ENCODE measurements at places on chromosomes 12 and 14. TPM values are rescaled to one million over a fixed set of nuclear protein-coding genes. Genes with fewer than 3 reads are reported as not detected.

GRCh38 chr14:23365732-23366425 lies 907 bp upstream of the EFS start:
- peak; percentile 67 for DNase-seq

- no peak for DNase-seq
Measured at GRCh38 chr14:24798911-24799462, 165.0 kb upstream of the GZMB start.

- DNase-seq: no peak
Measured at GRCh38 chr12:54020591-54021405, 7.4 kb upstream of the HOXC6 start.

DNA sequence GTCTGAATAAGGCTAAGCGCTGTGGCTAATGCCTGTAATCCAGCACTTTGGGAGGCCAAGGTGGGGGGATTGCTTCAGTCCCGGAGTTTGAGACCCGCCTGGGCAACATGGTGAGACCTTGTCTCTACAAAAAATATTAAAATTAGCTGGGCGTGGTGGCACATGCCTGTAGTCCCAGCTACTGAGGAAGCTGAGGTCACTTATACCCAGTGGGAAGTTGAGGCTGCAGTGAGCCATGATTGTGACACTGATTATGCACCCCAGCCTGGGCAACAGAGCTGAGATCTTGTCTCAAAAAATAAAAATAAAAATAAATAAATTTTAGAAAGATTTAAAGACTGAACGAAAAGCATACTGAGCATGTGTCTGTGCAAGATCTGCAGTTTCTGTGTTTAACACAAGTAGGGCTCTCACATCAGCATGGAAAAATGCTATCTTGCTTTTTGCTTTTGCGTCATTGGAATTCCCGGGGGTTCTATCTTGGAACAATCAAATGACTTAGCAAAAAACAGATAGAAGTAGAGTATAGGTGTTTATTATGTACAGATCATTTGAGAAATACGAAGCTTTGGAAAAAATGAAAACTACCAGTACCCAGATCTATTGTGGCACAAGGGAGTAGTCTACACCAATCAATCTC lies 161.9 kb downstream of the CAPZA3 start:
- DNase-seq: no peak

DNA sequence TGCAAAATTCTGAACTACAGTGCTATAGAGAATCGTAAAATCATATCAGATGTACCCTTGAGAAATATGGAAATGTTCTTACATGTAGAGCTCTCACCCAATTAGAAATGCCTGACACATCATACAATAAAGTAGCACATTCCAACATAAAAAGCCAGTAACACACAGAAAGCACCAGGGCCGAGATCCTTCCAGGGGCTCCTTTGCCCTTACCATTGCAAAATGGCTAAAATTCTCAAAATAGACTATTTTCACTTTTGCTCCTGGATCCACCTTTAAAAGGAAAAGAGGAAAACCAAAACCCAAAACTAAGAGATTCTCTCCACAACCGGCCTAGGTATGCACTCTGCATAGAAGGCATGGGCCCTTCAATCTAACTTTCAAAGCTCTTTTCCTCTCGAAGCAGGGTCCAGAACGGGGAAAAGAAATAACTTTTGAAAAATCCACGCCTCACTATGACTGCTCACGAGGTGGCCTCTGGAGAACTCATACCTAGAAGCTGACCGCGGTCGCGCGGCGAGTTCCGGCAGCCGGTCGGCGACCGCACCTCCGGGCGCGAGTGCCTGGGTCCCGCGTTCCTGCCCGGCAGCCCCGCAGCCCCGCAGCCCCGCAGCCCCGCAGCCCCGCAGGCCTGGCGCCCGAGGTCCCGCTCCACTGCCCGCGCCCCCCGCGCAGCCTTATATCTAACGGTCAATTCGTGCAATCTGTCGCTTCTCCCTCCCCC lies 2.7 kb downstream of the OTX2 start:
- DNase-seq: no peak

GRCh38 chr14:55762595-55763232 lies 182.7 kb downstream of the KTN1 start:
- DNase-seq: no peak

- no peak for DNase-seq
Measured at GRCh38 chr12:11780521-11781101, 131.1 kb downstream of the ETV6 start.

DNA sequence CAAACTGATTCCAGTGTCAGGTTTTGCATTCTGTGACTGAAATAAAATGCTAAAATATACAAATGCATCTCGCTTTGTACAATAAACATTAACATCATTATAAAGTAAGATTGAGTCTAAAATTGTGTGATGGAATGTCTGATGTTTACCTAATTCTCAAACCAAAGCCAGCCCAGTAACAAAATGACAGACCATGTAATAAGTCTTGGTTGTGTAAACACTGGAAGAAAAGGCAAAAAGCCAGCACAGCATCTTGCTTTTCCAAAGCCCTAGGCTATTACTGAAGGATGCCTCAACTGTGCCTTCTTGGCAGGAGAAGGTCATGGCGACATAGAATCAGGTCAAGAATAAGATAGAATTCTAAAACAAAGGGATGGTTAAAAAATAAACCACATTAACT lies 169.6 kb downstream of the EGLN3 start:
- no peak for DNase-seq

GRCh38 chr12:56877195-56878009 lies 56.8 kb downstream of the SDR9C7 start:
- DNase-seq: no peak

- DNase-seq: no peak
Measured at GRCh38 chr14:74474376-74474775, 18.7 kb downstream of the NPC2 start.

Gene LRRC9
- 10.1 TPM for polyA plus RNA-seq

Gene GLIPR1L1
- polyA plus RNA-seq: 95.5 TPM

Gene GTF2A1
- polyA plus RNA-seq: 50.2 TPM

Gene ZDHHC22
- 0.84 TPM for polyA plus RNA-seq

Gene USP15
- 66.1 TPM for polyA plus RNA-seq

Gene LYZ
- 203 TPM for polyA plus RNA-seq

Gene CLEC2A
- not detected for polyA plus RNA-seq
